Sigmoid colon (tissue), 7 donors: ENCODE measurements at places on chromosomes 5 and 9. TPM values are rescaled to one million over a fixed set of nuclear protein-coding genes. Genes with fewer than 3 reads are reported as not detected.
A peak's percentile ranks its signal among the peaks of the same experiment; 100 is the strongest.

The CHSY3 gene
- total RNA-seq, result 3.3 TPM

The NRG2 gene
- 6.4 TPM for total RNA-seq

The PCDHGA7 gene
- 15.2 TPM for total RNA-seq

The PFN3 gene
- total RNA-seq, result not detected

The OBP2B gene
- total RNA-seq, result not detected

The CARTPT gene
- total RNA-seq, result 8.4 TPM

The GAS1 gene
- total RNA-seq, result 93.9 TPM

The RHOBTB3 gene
- 151 TPM for total RNA-seq

The SHC3 gene
- total RNA-seq, result 14.7 TPM

The C9 gene
- total RNA-seq, result not detected

The PDE8B gene
- 6.1 TPM for total RNA-seq

DNA sequence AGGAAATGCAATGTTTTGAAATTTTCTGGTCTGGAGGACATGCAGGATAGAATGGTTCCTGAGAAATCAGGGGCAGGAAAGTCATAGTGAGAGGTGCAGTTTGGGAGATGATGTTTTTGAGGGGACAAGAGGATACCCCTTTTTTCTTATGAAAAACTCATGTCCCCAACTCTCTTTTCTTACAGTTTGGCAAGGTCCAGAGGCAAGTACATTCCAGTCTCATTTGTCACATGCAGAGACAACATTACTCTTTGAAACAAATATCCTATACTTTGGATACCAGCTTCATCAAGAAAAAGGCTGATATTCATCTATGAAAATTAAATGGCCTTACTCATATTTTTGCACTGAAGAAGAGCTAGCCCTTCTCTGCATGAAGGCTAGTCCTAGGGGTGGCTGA, 48.2 kb downstream of the EQTN start:
- no peak overlapping the region for H3K27ac ChIP-seq
- no peak for DNase-seq
- H3K4me1 ChIP-seq, result no peaks in the 10 kb centered on the region
- no peak overlapping the region for H3K4me3 ChIP-seq

GRCh38 chr5:140182075-140182711, 7.2 kb downstream of the CYSTM1 start:
- no peak overlapping the region for H3K4me3 ChIP-seq
- H3K27ac ChIP-seq, result peak overlapping the region; percentile 61
- DNase-seq, result no peak
- H3K4me1 ChIP-seq, result peaks cover 39% of the 10 kb centered on the region
- H3K27me3 ChIP-seq, result no peaks in the 10 kb centered on the region

DNA sequence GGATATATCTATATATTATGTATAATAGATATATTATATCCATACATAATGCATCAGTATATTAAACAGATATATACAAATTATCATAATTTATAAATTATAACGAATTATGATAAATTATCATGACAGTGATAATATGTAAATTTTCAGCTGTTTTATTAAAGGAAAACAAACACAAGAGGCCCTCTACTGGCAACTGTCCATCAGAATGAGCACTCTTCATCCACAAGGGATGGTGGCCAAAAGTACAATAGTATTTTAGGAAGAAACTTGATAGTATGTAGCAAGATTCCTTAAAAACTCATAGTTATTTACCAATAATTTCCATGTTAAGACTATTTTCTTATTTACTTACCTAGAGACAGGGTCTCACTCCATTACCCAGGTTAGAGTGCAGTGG, 113.3 kb upstream of the LPAR1 start:
- no peaks in the 10 kb centered on the region for H3K36me3 ChIP-seq
- no peak for DNase-seq
- H3K27ac ChIP-seq, result no peak overlapping the region

GRCh38 chr5:146878476-146879172, at the start of gene PPP2R2B:
PPP2R2B (minus strand) TSS chr5:146878757.
- peaks cover 27% of the 10 kb centered on the region for H3K4me1 ChIP-seq
- peak; percentile 66 for DNase-seq
- peak within 1 kb of the TSS; percentile 71 for H3K4me3 ChIP-seq
- no peaks in the 10 kb centered on the region for H3K36me3 ChIP-seq

DNA sequence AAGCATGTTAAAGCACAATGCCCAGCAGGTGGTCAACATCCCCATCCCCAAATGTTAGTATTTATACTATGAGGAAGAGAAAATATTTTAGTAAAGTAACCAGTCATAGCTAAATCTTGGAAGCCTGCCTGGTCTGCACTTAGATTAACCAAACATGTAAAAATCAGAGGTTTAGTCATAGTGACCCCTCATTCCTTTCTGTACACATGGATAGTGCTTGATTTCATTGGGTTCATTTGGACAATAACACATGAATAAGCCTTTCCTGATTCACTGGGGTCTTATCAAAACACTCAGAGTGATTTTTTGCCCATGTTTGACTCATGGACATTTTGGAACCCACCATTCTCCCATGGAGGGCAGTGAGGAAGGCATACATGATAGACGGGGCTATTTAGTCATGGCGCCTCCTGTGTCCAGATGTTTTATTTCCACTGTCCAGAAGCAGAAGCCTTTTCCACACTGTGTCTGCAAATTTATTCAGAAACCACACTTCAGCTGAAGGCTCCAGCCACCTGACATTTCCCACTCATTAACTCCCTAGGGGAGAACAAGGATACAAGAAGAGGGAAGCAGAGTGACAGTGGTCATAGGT, 32.5 kb downstream of the OR1J1 start:
- H3K27ac ChIP-seq, result no peak overlapping the region
- H3K36me3 ChIP-seq, result no peaks in the 10 kb centered on the region
- H3K4me1 ChIP-seq, result no peaks in the 10 kb centered on the region

DNA sequence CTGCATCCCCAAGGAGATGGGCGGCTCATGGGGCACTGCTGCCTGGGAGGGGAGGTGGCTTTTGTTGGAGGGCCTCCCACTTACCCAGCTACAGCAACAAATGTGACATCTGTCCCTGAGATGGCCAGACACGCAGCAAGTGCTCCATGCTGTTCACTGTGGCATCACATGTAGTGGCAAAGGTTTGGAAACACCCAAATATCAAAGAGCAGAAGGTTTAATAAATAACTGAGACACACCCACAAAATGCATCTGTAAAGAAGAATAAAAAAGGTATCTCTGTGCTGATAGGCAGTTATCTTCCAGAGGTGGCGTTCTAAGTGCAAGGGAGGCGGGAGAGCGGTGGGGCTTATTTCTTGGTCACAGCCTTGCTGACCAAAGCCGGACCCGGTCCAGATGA, 23.3 kb upstream of the CLPTM1L start:
- H3K4me3 ChIP-seq, result no peak overlapping the region
- H3K36me3 ChIP-seq, result no peaks in the 10 kb centered on the region
- no peak overlapping the region for H3K27ac ChIP-seq
- no peaks in the 10 kb centered on the region for H3K4me1 ChIP-seq

GRCh38 chr5:141603923-141604717, 14.7 kb downstream of the DIAPH1 start:
- peaks cover 7% of the 10 kb centered on the region for H3K4me1 ChIP-seq
- no peaks in the 10 kb centered on the region for H3K36me3 ChIP-seq
- H3K27me3 ChIP-seq, result no peaks in the 10 kb centered on the region
- H3K4me3 ChIP-seq, result no peak overlapping the region
- peak overlapping the region; percentile 30 for H3K27ac ChIP-seq

- H3K4me3 ChIP-seq, result no peak overlapping the region
- H3K27ac ChIP-seq, result no peak overlapping the region
- H3K27me3 ChIP-seq, result no peaks in the 10 kb centered on the region
- no peak for DNase-seq
Measured at GRCh38 chr5:89324990-89325389, 442.0 kb upstream of the MEF2C start.

GRCh38 chr9:114718801-114719221, 36.8 kb upstream of the TEX48 start:
- no peaks in the 10 kb centered on the region for H3K36me3 ChIP-seq
- no peak overlapping the region for H3K27ac ChIP-seq
- no peaks in the 10 kb centered on the region for H3K4me1 ChIP-seq
- no peak for DNase-seq
- H3K27me3 ChIP-seq, result no peaks in the 10 kb centered on the region

DNA sequence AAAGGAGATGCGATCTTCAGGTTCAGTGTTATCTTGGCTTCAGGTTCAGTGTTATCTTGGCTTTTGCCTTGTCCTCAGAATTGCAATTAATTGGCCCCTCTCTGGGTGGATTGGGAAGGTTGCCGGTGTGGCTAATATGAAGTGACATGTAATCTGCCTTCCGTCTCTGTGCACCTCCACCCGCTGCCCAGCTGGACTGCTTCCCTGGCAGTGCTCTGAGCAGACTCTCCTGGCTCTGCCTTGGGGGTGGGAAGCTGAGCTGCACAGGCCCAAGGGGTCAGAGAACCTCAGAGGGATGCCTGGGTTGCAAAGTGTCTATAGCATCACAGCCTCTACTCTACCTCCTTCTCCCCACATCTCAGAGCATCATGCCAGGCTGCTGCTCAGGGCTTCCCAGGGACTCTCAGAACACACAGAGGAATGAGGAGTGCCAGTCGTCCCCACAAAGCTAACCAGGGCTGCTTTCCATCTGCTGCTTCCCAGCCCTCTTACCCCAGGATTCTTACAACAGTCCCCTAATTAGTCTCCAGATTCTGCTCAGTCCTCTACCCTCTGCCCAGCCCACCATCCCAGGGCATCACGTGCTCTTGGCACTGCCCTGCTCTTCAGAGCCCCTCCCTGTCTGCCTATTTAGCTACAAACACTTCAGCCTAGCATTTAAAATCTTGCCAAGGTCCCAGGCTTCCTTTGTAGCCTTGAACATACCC, 54.4 kb upstream of the AFAP1L1 start:
- peaks cover 15% of the 10 kb centered on the region for H3K4me1 ChIP-seq
- no peak overlapping the region for H3K4me3 ChIP-seq
- no peaks in the 10 kb centered on the region for H3K27me3 ChIP-seq
- DNase-seq, result no peak
- no peaks in the 10 kb centered on the region for H3K36me3 ChIP-seq
- peak overlapping the region; percentile 7 for H3K27ac ChIP-seq

GRCh38 chr5:141590127-141590526, 28.7 kb downstream of the DIAPH1 start:
- H3K36me3 ChIP-seq, result peaks cover 18% of the 10 kb centered on the region
- no peaks in the 10 kb centered on the region for H3K4me1 ChIP-seq
- H3K4me3 ChIP-seq, result no peak overlapping the region
- H3K27me3 ChIP-seq, result no peaks in the 10 kb centered on the region

- H3K27ac ChIP-seq, result no peak overlapping the region
- no peaks in the 10 kb centered on the region for H3K4me1 ChIP-seq
- no peak overlapping the region for H3K4me3 ChIP-seq
Measured at GRCh38 chr9:19471737-19472648, 63.2 kb downstream of the ACER2 start.

GRCh38 chr5:14331386-14331781, 188.2 kb downstream of the TRIO start:
- H3K27ac ChIP-seq, result no peak overlapping the region
- DNase-seq, result no peak
- no peaks in the 10 kb centered on the region for H3K36me3 ChIP-seq
- H3K27me3 ChIP-seq, result no peaks in the 10 kb centered on the region
- H3K4me1 ChIP-seq, result peaks cover 6% of the 10 kb centered on the region
- no peak overlapping the region for H3K4me3 ChIP-seq
